ENCODE measurements at places on chromosomes 2 and 18. TPM values are rescaled to one million over a fixed set of nuclear protein-coding genes. Genes with fewer than 3 reads are reported as not detected.

TCF7L1 gene
- total RNA-seq, result not detected

SH3BP4 gene
- total RNA-seq, result 0.14 TPM

GAREM1 gene
- 0.26 TPM for total RNA-seq

DNA sequence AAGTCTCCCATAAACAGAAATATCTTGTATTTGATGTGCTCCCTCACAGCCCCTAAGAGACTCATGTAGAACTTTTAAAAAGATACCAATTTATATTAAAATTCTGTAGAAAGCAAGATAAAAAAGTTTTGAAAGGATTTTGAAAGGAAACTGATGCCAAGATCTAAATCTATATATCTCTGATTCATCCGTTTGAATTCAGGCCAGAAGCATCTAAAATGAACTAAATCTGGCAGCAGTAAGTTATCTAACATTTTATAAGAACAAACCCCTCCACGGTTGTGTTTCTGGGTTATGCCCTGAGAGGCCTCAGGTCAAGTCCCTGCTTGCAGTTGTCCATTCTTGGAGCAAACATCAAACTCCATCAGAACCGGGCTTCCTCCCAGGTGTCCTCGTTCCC is 165.8 kb downstream of the FBXO15 start:
- H3K4me3 ChIP-seq, result no peak overlapping the region
- no peaks in the 10 kb centered on the region for H3K27me3 ChIP-seq
- no peak overlapping the region for H3K27ac ChIP-seq
- H3K4me1 ChIP-seq, result no peaks in the 10 kb centered on the region

RIF1 gene
- 58.3 TPM for total RNA-seq

DNA sequence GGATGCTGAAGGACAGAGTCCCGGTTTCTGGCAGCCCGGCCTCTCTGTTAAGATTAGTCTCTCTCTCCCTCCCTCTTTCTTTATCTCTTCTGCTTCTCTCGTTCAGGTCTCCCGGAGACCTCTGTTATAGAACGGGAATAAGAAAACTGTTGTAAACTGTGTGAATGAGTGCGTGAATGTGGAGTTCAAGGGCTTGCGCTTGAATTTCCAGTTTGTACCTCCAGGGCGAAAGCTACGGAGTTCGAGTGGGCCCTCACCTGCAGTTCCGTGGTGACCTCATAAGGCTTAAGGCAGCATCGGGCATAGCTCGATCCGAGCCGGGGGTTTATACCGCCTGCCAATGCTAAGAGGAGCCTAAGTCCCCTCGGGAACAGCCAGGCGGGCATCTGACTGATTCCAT is 26.4 kb downstream of the SKA1 start:
- H3K27me3 ChIP-seq, result peaks cover 18% of the 10 kb centered on the region
- no peak overlapping the region for H3K4me3 ChIP-seq
- no peak for DNase-seq
- no peaks in the 10 kb centered on the region for H3K36me3 ChIP-seq

L3MBTL4 gene
- 1.6 TPM for total RNA-seq

FOXD4L1 gene
- total RNA-seq, result 0.38 TPM

RHBDD1 gene
- total RNA-seq, result 41.0 TPM

CCDC102B gene
- total RNA-seq, result 4.4 TPM

DNA sequence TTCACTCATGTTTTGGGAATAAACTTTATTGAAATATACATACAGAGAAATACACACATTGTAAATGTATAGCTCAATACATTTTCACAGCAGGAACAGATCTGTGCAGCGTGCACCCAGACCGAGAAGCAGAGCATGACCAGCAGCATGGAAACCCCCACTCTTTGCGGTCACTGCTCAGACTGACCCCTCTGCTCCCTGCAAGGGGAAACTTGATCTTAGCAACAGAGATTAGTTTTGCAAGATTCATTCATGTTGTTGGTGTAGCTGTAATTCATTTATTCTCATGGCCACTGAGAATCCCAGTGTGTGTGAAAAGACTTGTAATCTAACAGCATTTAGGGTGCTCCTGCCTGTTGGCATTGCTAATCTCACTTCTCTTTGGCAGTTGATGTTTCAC is 35.2 kb downstream of the LPIN1 start:
- no peak overlapping the region for H3K4me3 ChIP-seq
- H3K36me3 ChIP-seq, result peaks cover 76% of the 10 kb centered on the region
- H3K27ac ChIP-seq, result no peak overlapping the region
- no peaks in the 10 kb centered on the region for H3K27me3 ChIP-seq
- H3K4me1 ChIP-seq, result peaks cover 18% of the 10 kb centered on the region

- H3K36me3 ChIP-seq, result no peaks in the 10 kb centered on the region
- H3K27me3 ChIP-seq, result peaks cover 2% of the 10 kb centered on the region
- no peaks in the 10 kb centered on the region for H3K4me1 ChIP-seq
- no peak overlapping the region for H3K4me3 ChIP-seq
- no peak overlapping the region for H3K27ac ChIP-seq
Measured at GRCh38 chr18:78731398-78732032, 248.1 kb upstream of the SALL3 start.

- H3K4me1 ChIP-seq, result no peaks in the 10 kb centered on the region
- DNase-seq, result no peak
- H3K4me3 ChIP-seq, result no peak overlapping the region
- H3K27me3 ChIP-seq, result no peaks in the 10 kb centered on the region
- H3K36me3 ChIP-seq, result no peaks in the 10 kb centered on the region
Measured at GRCh38 chr18:45213040-45213333, 402.3 kb upstream of the SLC14A2 start.

- no peak overlapping the region for H3K4me3 ChIP-seq
- H3K4me1 ChIP-seq, result no peaks in the 10 kb centered on the region
- DNase-seq, result no peak
Measured at GRCh38 chr18:24456549-24456948, 3.9 kb upstream of the HRH4 start.

GRCh38 chr2:55493220-55493619 is 26.3 kb upstream of the CFAP36 start:
- H3K27ac ChIP-seq, result no peak overlapping the region
- H3K27me3 ChIP-seq, result no peaks in the 10 kb centered on the region
- no peak for DNase-seq
- no peaks in the 10 kb centered on the region for H3K4me1 ChIP-seq

PTCD3 gene
- 151 TPM for total RNA-seq

NGEF gene
- total RNA-seq, result not detected

- no peaks in the 10 kb centered on the region for H3K27me3 ChIP-seq
- no peak overlapping the region for H3K27ac ChIP-seq
- H3K4me3 ChIP-seq, result no peak overlapping the region
- no peaks in the 10 kb centered on the region for H3K36me3 ChIP-seq
Measured at GRCh38 chr2:188668017-188668680, 306.0 kb upstream of the COL3A1 start.

CREG2 gene
- not detected for total RNA-seq

- H3K4me3 ChIP-seq, result no peak overlapping the region
- H3K36me3 ChIP-seq, result no peaks in the 10 kb centered on the region
- no peak for DNase-seq
Measured at GRCh38 chr2:224952936-224953657, 89.2 kb downstream of the DOCK10 start.

HOXD8 gene
- total RNA-seq, result not detected

RAMP1 gene
- total RNA-seq, result not detected

MALL gene
- total RNA-seq, result not detected

DNA sequence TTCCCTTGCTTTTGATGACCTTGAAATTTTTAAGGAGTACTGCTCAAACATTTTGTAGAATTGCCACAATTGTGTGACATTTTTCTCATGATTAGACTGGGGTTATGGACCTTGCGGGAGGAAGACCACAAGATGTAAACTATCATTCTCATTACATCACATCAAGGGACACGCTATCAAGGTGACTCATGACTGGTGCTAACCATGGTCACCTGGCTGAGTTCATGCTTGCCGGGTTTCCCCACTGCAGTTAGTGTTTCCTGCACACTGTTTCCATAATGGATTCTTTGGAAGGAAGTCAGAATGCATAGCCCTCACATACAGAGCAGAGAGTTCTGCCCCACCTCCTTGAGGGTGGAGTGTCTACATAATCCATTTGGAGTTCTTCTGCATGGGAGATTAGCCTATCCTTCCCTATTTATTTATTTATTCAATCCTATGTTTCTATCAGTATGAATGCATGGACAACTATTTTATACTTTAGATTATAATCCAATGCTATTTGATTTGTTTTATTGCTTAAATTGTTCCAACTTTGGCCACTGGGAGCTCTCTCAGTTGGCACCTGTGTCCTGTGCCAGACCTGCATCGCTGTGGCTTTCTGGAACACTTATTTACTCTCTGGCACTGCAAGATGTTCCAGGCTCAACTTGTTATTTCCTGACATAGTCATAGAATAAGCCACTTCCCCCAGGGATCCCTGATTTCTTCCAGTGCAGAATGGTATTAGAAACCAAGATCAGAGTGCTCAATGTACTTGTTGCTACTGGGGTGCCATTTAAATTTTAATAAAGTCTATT is 6.0 kb downstream of the MC2R start:
- H3K4me1 ChIP-seq, result no peaks in the 10 kb centered on the region
- H3K27me3 ChIP-seq, result no peaks in the 10 kb centered on the region
- H3K27ac ChIP-seq, result no peak overlapping the region
- no peak for DNase-seq

- no peak overlapping the region for H3K4me3 ChIP-seq
- peaks cover 8% of the 10 kb centered on the region for H3K4me1 ChIP-seq
- H3K36me3 ChIP-seq, result no peaks in the 10 kb centered on the region
- DNase-seq, result no peak
- no peaks in the 10 kb centered on the region for H3K27me3 ChIP-seq
- H3K27ac ChIP-seq, result no peak overlapping the region
Measured at GRCh38 chr2:168086851-168087250, 160.5 kb downstream of the STK39 start.

- peaks cover 55% of the 10 kb centered on the region for H3K4me1 ChIP-seq
- peak overlapping the region; percentile 87 for H3K27ac ChIP-seq
- DNase-seq, result peak; percentile 33
- H3K4me3 ChIP-seq, result peak overlapping the region; percentile 91
- H3K27me3 ChIP-seq, result no peaks in the 10 kb centered on the region
Measured at GRCh38 chr18:32093523-32093922, 1.8 kb downstream of the RNF138 start.

DNA sequence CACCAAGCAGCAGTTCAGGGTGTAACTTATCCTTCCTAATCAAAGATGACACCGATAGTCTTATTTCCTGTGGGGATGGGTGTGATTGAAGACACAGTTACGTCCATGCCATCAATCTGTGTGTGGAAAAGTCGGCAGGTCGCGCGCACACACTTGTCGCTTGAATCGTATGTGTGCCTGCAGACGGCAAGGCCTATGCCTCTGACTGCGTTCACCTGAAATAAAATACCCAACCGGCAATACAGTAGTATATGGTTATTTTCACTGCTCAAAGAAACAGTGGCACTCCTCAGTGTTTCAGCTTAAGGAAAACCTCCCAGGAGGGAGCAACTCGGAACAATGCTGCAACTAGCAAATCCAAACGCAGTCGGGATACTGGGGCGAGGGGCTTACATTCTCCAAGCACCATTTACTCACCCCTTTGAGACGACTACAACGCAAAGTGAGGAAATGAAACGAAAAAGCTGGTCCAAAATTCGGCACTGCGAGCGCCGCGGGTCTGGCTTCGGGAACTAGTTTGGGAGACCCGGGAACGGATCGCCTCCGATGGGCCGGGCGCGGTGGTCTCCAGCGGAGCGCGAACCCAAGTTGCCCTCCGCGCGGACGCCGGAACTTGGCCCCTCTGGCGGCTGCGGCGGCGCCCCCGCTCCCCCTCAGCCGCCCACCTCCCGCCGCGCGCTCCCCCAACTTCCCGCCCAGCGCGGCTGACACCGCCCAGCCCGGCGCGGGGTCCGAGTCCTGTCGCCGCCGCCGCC is 675 bp downstream of the PRKD3 start:
- H3K36me3 ChIP-seq, result no peaks in the 10 kb centered on the region
- peaks cover 13% of the 10 kb centered on the region for H3K27me3 ChIP-seq
- H3K4me1 ChIP-seq, result peaks cover 20% of the 10 kb centered on the region
- peak overlapping the region; percentile 70 for H3K27ac ChIP-seq

DNA sequence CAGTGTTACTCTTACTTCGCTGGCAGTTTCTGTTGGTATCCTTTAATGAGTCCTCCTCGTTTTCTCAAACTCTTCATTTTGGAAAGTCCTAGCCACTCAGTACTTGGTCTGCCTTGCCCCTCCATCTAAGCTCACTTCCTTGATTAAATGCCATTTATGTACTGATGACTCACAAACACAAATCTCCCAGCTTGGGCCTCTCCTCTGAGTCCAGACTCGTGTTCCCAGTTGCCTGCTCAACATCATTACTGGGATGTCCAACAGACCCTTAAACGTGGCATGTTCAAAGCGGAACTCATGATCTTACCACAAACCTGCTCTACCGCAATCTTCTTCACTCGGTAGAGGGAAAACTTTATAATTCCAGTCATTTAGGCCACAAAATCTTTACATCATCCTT is 13.8 kb upstream of the CCDC68 start:
- no peaks in the 10 kb centered on the region for H3K27me3 ChIP-seq
- H3K27ac ChIP-seq, result no peak overlapping the region
- no peak overlapping the region for H3K4me3 ChIP-seq
- no peaks in the 10 kb centered on the region for H3K4me1 ChIP-seq
- DNase-seq, result no peak
- H3K36me3 ChIP-seq, result no peaks in the 10 kb centered on the region

- peak; percentile 59 for DNase-seq
- H3K4me1 ChIP-seq, result peaks cover 67% of the 10 kb centered on the region
- H3K4me3 ChIP-seq, result no peak overlapping the region
- H3K36me3 ChIP-seq, result no peaks in the 10 kb centered on the region
- peak overlapping the region; percentile 79 for H3K27ac ChIP-seq
Measured at GRCh38 chr2:197294260-197294659, 16.3 kb downstream of the ANKRD44 start.

DNA sequence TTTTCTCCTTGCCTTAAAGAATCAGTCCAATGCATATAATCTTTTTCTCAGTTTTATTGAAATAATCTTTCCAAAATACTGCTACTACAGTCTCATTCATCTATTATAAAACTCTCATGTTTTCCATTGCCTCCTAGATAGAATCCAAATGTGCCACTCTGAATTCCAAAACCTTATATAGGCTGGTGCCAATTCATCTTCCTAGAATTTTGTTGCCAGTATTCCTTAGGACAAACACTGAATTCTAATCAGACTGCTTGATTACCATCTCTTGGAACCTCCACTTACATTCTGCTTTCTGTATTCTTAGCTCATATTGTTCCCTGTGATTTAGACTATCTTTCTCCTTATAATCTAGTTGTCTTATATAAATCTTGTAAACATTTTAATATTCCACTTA is 427.6 kb upstream of the DCC start:
- no peaks in the 10 kb centered on the region for H3K27me3 ChIP-seq
- no peaks in the 10 kb centered on the region for H3K4me1 ChIP-seq
- H3K4me3 ChIP-seq, result no peak overlapping the region
- H3K27ac ChIP-seq, result no peak overlapping the region
- DNase-seq, result no peak

Measured in T-cell (primary cell).